ENCODE measurements at places on chromosomes 16 and 17. TPM values are rescaled to one million over a fixed set of nuclear protein-coding genes. Genes with fewer than 3 reads are reported as not detected.

The NAGS gene
- total RNA-seq = 0.48 TPM

The CD300C gene
- 0.48 TPM for total RNA-seq

The CCL7 gene
- 2.6 TPM for total RNA-seq

The MMP15 gene
- 1.7 TPM for total RNA-seq

The TBC1D3I gene
- total RNA-seq = 5.8 TPM

The SETD1A gene
- total RNA-seq = 1.2 TPM

The CTCF gene
- 31.1 TPM for total RNA-seq

The CLEC18A gene
- total RNA-seq = 7.7 TPM

The TMED6 gene
- total RNA-seq = not detected

The OTOP2 gene
- total RNA-seq = 0.72 TPM

The MT1E gene
- total RNA-seq = 47.4 TPM

- no peak for DNase-seq
These were observed 63.0 kb upstream of the CLEC18A start for GRCh38 chr16:69888005-69888590.

GRCh38 chr16:7209598-7209997 is 123.0 kb upstream of the RBFOX1 start:
- no peak for DNase-seq

GRCh38 chr16:55552621-55553020 is 13.9 kb upstream of the CAPNS2 start:
- DNase-seq = no peak

- no peak for DNase-seq
These were observed 256.4 kb upstream of the IRX3 start for GRCh38 chr16:54542805-54543505.

DNA sequence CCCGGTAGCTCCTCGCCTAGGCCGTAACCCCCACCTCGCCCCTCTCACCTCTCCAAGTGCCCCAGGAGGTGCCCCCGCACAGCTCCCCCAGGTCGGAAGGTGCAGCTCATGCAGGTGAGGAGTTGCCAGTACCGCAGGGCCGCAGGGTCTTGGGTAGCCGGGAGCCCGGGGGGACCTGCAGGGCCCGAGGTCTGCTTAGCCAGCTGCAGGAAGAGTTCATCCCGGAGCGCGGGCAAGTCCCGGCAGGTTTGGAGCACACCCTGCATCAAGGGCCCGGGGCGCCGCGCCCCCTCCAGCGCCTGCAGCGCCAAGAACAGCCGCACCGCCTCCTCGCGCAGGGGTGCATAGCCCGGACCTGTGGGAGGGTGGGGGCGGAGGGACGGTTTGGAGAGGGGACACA is 4.8 kb downstream of the PLEKHH3 start:
- DNase-seq = no peak

GRCh38 chr16:29304251-29304650 is 102.3 kb downstream of the NPIPB11 start:
- DNase-seq = no peak

- no peak for DNase-seq
These were observed 9.5 kb upstream of the PAM16 start for GRCh38 chr16:4360538-4361021.

DNA sequence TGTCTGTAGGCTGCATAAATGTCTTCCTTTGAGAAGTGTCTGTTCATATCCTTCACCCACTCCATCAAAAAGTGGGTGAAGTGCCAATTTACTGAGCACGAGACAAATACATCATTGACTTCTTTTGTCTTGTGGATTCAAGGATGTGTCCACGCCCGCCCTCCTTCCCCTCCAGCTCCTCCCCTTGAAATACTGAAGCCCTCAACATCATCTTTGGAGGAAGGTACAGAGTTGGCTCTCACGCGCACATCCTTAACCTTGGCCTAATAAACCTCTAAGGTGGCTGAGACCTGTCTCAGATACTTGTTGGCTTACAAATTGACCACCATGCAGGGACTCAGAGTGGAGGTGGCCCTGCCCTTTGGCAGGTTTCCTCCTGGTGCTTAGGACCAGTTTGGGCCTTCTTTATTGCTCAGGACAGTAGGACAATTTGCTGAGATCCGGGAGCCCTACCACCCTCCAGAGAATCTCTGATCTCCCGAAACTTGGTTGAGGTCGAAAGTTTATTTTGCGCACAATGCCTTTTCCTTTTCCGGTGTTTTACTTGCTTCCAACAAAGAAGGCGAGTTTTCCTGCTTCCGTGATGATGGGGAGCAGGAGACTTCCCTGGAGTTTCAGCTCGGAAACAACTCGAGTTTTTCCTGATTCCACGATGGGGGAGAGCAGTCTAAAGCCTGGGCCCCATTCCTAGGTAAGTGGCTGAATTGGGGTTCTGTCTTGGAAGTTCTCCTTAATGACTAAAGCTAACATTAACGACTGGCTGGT is 14.1 kb upstream of the CDK10 start:
- no peak for DNase-seq

DNA sequence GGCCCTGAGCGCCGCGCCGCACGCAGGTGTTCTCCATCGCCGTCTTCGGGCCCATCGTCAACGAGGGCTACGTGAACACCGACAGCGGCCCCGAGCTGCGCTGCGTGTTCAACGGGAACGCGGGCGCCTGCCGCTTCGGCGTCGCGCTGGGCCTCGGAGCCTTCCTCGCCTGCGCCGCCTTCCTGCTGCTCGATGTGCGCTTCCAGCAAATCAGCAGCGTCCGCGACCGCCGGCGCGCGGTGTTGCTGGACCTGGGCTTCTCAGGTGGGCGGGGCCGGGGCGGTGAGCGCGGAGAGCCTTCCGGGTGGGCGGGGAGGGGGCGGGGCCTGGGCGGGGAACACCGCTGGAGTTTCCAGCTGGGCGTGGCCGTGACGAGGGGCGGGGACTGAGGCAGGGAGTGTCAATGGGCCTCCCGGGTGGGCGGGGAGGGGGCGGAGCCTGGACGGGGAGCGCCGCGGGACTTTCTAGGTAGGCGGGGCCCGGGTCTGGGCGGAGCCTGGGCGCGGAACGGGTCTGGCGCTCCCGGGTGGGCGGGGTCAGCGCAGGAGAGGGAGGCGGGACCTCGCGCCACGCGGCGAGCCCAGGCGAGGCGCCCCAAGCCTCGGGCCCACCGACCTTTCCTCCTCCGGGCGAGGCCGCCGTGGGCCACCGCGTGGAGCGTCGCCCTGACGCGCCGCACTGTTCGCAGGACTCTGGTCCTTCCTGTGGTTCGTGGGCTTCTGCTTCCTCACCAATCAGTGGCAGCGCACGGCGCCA is 2.4 kb downstream of the SYNGR3 start:
- peak; percentile 84 for DNase-seq

DNA sequence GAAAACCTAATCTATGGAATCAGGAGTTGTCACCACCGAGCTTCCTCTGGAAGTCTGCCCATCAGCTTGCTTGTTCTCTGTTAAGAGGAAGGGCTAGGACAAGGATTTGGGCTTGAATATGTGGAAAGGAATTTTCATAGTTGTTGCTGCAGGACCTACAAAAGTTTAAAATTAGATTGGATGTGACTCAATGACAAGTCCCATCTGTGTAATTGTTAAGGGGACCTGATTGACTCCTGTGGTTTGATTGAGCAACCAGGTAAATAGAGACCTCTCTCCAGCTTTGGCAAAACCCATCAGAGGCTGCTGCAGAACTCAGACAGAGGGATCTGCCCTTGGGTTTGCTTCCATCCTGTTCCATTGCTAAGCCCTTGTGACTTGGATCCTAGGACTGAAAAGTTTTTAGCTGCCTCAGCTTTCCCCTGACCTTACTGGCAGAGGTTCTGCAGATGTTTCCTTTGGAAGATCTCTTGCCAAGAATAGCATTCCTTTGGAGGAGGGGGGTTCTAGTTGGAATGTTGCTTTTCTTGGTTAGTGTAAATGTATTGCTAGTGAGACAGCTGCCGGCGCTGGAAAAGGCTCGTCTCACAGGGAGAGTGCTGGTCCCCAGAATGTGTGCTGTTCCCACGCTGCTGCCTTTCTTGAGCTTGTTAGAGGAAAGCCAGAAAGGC is 50.0 kb downstream of the SF3B3 start:
- DNase-seq = peak; percentile 92

- DNase-seq = peak; percentile 88
These were observed 35.7 kb downstream of the KANSL1 start for GRCh38 chr17:46157443-46158062.

DNA sequence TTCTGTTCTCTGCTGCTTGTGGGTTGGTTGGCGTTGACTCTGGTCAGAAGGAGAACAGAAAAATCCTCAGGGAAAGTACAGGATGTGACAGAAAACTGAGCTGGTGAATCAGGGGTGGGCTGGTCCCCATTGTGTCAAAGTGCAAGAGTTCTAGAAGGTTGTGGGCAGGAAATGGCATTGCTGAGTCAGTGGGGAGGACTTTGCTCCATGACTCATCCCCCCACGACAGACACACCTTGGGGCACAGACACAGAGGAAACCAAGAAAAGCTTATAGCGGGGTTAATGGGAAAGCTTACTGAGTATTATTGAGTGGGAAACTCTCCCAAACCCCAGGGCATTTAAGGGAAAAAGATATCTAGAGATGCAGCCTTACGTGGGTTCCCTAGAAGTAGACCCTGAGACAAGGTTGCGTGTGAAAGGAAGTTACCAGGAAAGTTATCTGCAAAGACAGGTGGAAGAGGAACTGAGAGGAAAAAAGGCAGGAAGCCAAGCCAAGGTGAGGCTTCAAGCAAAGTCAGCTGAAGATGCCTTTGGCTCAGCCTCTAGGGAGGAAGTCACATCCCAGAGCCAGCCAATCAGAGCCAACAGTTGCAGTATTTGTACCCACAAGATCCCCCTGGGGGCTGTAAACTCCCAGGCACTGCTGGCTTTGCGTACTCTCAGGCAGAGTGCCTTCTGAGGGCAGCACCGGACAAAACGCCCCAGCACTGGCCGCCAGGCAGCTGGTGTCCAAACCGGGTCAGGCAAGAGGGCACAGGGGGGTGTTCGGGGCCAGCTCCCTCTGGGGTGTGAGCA is 86.4 kb downstream of the FOXL1 start:
- DNase-seq = peak; percentile 21

DNA sequence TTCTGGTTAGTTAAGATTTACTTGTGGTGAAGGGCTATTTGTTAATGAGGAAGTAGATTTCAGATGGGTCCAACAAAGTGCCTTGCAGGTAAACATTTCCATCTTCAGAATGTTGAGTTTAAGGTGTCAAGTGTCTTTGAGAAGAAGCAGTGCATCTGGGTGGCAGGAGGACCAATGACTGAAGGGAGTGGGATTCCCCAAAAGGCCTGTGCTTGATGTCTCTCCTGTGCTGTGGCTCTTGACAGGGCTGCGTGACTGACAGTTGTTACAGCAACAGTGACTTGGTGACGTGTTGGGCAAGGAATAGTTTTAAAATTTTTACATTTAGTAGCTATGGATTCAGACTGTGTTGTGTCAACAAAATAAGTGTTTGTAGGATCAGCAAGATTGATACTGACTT is 149.9 kb downstream of the PHKB start:
- no peak for DNase-seq

DNA sequence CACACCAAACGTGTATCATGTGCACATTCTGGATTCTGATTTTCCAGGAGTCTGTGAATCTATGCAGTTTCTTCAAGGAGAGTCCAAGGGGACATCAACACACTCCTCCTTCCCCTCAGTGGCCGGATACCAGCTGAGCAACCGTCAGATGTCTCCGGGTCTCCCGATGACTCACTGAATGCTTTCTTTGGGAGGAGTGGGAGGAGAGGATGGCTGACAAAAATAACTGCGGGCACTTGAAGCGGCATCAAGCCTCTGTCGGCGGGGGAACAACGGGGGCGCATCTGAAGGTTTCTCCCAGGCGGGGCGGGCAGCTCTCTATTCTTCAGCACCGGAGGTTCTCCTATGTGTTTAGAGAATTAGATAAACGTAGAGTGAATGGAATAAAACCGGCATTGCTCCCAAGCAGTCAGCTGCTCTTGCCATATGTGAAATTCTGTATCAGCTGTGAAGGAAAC is 24.6 kb upstream of the LRRC75A start:
- DNase-seq = peak; percentile 76

DNA sequence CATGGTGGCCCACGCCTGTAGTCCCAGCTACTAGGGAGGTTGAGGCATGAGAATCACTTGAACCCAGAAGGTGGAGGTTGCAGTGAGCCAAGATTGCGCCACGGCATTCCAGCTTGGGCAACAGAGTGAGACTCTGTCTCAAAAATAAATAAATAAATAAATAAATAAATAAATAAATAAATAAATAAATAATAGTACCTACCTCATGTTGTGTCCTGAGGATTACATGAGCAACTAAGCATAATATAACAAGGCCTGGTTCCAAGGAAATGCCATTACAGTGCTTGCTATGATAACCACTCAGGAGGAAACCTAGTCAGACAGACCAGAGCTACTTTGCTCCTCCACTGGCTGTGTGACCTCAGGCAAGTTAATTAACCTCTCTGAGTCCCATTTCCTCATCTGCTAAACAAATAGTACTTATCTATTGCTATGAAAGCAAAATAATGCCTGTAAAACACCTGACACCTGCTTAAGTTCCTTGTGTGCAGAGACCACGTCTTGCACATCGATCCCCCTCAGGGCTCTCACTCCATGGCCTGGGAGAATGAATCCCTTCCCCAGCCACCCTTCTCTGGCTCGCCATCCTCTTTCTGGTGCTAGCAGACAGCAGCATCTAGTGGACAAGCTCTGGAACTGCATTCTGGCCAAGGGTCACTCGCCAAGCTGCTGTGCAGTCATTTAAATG is 7.5 kb downstream of the EPOP start:
- peak; percentile 66 for DNase-seq

- DNase-seq = no peak
These were observed 17.8 kb downstream of the CLUH start for GRCh38 chr17:2693561-2694380.

DNA sequence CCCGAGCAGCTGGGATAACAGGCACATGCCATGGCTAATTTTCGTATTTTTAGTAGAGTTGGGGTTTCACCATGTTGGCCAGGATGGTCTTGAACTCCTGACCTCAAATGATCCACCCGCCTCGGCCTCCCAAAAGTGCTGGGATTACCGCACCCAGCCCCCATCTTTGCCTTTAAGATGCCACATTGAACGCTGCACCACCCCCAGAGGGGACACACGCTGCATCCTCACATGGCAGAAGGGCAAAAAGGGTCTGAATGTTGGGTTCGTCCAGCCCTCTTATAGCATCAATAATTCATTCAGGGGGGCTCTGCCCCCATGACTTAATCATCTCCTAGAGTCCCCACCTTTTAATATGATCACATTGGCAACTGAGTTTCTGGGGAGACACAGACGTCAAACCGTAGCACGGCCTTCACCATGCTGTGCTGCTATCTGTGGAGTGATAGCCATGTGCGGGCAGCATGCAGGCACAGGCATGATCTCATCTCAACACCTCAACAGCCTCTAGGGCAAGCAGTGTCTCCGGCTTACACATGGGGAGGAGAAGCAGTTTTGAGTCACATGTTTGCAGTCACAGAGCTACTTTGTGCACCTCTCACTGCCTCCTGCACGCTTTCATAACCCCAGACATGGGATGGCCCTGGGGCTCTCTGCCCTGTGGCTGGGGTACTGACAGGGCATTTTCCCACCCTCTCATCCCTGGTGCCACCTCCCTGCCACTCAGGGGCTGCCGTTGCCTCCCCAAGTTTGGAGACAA is 30.0 kb downstream of the IL21R start:
- no peak for DNase-seq

DNA sequence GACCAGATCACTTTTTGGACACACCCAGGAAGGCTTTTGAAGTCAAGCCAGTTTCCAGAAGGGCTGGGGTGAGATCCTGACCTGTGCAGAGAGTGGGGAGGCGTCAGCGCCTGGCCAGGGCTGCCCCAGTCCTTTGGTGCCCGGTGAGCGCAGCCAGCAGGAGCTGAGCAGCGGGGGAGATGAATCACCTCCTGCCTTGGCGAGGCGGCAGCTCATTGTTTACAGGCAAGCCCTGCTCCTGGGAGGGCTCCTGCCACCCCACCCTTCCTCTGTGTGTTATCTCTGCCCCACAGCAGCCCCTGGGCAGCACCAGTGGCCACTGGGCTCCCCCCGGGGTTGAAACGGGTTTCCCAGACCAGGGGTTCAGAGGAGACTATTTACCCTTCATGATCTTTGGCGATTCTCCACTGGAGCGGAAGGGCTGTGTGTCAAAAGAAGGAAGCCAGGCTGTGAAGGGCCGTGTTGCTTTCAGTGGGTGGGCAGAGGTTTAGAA is 14.1 kb upstream of the ITGB4 start:
- DNase-seq = no peak
